CD8-positive, alpha-beta memory T cell (primary cell): ENCODE measurements at places on chromosomes 5 and 9. TPM values are rescaled to one million over a fixed set of nuclear protein-coding genes. Genes with fewer than 3 reads are reported as not detected.

THBS4 gene
- not detected for polyA plus RNA-seq

DNA sequence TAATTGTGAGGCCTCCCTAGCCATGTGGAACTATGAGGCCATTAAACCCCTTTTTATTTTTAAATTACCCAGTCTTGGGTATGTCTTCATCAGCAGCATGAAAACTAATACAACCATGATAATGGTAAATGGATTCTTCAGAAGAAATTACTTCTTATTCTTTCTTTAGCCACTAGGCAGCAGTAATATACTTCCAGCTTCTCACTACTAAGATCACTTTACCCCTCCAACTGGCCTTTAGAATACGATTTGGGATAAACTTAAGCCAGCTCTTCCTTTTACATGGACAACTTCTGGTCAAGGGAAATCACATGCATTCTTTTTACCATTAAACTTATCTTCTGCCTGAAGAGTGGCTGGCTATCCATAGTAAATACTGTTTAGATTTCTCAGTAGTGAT is 355.4 kb downstream of the MAN2A1 start:
- DNase-seq, result no peak

SLC25A48 gene
- not detected for polyA plus RNA-seq

GRCh38 chr9:110776221-110776620 is 107.6 kb downstream of the MUSK start:
- no peak for DNase-seq

TRIM52 gene
- polyA plus RNA-seq, result 46.3 TPM

HMCN2 gene
- polyA plus RNA-seq, result not detected

C9orf50 gene
- not detected for polyA plus RNA-seq

DNA sequence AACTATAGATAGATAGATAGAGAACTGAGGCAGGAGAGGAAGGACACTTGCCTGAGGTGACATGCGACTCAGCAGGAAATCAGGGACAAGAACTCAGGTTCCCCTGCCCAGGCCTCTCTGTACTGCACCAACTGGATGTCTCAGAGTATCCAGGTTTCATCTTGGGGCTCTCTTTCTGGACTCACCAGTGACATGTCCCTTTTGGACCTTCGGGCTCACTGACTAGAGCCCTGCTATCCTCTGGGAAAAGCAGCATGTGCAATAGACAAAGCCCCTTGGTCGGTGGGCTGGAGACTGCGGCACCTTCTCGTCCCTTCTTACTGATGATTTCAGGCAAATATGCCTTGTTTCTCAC is 104.5 kb downstream of the RGS3 start:
- no peak for DNase-seq

- DNase-seq, result no peak
Measured at GRCh38 chr5:35920890-35921289, 17.5 kb downstream of the CAPSL start.

DNA sequence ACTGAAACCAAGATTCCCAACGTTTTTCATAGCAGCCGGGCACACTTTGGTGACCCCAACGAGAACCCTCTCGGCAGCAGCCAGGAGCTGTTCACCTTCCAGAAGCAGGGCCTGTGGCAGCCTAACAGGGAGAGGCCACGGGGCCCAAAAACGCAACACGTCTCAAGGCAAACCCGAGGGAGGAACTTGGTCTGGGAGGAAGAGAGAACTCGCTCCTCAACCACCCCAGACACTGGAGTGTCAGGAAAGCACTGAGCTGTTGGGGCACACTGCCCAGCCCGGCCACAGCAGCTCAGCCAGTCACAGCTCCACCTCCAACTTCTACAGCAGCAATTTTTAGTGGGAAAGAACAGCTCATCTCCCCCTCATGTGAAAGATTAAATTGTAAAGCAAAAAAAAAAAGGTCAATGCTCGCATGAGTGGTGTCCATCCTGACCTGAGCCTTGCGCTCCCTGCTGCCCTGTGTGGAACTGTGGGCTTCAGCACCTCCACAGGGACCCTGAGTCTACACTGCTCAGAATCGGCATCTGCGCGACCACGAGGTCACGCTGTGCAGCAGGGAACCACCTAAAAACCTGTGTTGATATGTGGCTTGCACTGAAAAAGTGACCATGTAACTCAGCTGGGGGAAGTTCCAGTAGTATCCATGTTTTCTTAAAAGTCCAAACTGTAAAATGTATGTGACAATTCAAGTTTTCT is 55.0 kb downstream of the IPPK start:
- no peak for DNase-seq

GRCh38 chr5:87867281-87867680 is 401.4 kb downstream of the TMEM161B start:
- DNase-seq, result no peak

DNA sequence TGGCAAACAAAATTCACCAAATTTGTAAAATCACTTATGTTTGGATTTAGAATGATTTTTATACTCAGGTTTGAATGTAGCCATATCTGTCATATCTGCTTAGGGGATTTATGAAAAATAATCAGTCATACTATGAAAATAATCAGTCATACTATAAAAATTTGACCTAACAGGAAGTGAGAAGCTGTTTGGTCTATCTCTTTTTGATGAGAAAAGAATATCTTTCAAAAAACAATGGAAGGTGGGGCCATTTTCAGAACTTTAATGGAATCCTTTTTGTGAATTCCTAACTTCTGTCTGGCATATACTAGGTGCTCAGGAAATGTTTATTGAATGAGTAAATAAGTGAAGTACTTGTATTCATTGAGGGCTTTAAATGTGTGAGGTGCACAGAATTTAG is 70.1 kb downstream of the CWC27 start:
- no peak for DNase-seq

DNA sequence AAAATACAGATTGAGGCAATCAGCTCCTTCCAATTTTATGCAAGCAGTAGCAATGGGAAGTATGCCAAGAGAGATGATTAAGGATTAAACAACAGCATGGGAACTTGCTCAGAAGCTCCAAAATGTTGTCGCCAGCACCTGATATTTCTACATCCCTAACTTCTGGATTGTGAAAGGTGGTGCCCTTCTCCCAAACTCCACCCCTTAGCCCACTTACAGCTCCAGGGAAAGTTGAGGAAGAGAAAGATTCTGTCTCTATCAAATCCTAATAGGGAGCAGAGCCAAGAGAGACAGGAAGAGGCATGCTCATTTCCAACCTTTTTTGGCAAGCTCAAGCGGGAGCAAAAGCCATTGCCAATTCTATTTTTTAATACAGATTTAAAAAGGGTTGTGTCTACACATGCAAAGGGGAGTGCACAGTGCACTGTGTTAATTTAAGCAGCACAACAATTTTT is 92.4 kb upstream of the NR3C1 start:
- no peak for DNase-seq

- DNase-seq, result no peak
Measured at GRCh38 chr5:109299557-109299956, 110.2 kb downstream of the PJA2 start.

DNA sequence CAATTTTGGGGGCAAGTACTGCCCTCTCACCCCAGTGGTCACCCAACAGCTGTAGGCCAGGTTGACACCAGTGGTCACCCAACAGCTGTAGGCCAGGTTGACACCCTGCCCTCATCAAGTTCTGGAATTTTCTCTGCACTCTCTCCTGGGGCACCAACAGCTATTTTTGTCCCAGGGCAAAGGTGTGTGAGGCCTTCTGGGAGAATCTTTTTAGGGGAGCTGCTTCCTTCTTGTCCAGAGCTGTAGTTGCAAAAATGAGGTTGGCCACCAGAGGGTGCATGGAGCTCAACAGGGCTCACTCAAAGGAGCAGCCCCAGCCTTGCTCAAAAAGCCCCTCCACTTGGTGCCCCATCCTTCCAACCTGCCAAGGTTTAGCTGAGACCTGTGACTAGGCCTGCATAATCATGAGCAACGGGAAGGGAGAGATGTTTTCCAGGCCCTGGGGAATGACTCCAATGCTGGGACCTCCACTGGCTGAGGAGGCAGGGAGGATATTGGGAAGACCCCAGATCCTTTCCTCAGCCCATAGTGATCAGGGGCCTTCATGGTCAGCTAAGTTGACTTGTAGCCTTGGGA is 10.6 kb upstream of the P4HA2 start:
- peak; percentile 50 for DNase-seq

DNA sequence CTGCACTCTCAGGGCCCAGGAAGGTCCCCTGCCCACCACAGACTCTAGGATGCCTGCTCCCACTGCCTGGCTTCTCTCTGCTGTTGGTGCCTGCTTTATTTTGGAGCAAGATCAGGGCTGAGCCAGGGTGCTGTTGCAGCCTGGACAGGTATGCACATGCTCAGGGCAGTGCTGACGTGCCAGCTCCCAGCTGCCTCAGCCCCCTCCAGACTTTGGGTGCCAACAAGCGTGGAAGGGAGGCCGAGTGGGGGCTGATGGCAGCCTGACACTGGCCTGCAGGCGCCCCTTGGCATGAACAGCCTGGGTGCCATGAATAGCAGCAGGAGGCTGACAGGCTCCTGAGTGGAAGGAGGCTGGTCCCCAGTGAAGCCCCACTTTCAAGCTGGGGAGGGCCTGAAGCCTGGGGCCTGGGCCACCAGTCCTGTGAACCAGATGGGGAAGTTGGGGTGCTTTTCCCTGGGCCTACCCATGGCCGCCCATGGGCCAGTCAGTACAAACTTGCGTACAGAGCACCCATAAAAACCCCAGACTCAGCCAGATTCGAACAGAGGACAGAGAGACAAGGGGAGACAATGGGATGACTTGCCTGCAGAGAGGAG is 6.8 kb downstream of the AMBP start:
- DNase-seq, result no peak

SLC1A1 gene
- not detected for polyA plus RNA-seq

DNA sequence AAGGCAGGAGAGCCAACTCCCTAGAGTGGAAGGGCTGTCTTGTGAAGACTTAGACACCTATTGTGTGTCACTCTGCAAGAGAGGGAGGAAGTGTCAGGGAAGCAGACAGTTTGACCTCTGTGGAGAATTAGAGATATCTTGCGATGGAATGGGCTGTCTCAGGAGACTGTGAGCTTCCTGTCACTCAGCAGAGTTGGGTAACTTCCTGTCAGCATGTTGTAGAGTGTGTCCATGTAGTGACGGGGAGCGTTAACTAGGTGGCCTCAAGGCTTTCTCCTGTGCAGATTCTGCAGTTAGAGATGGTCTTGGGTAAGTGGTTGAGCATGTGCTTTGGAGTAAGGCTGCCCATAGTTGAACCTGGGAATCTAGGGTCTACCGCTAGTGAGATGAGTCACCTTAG is 136.5 kb downstream of the KIF4B start:
- DNase-seq, result no peak

- no peak for DNase-seq
Measured at GRCh38 chr5:172170251-172170701, 17.7 kb downstream of the STK10 start.

PRXL2C gene
- 9.3 TPM for polyA plus RNA-seq

ACTBL2 gene
- polyA plus RNA-seq, result not detected

DNA sequence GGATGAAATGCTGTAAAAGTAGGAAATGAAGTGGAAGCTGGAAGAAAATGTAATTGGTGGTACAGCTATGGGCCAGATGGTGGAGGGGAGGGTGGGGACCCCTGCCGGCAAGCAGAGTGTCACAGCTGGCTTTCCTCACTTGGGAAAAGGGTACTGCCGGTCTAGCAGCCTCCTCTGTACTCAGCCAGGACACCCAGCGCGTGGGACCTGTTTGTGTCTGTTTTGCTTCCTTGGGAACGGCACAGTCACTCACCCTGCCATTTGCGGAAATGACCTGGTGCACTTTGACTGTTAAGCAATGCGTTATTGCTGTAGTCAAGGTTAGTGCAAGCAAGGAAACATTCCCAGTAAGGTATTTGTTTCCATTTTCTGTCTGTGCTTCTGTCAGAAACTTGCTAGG is 10.1 kb downstream of the TMEM252 start:
- DNase-seq, result no peak

DNA sequence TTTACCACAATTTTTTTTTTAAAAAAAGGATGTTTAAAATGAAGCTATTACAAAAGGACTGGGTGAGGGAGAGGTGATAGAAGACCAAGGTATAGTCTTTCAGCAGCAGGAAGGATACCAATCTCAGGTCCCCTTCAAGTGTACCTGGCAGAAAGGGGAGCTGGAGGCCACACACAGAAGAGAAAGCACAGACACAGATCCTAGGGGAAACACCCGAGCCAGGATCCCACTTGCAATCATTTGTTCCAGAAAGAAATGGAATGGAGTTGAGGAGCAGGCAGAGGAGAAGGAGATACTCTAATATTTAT is 5.6 kb downstream of the GNPDA1 start:
- DNase-seq, result no peak
